ENCODE measurements at places on chromosomes 2 and 18. TPM values are rescaled to one million over a fixed set of nuclear protein-coding genes. Genes with fewer than 3 reads are reported as not detected.

NCKAP1 gene
- 55.7 TPM for total RNA-seq

GRCh38 chr2:3637311-3637675 lies 20.7 kb upstream of the ALLC start:
- H3K4me3 ChIP-seq, result no peak overlapping the region
- H3K27ac ChIP-seq, result no peak overlapping the region
- peak; percentile 44 for DNase-seq
- no peaks in the 10 kb centered on the region for H3K36me3 ChIP-seq

- no peaks in the 10 kb centered on the region for H3K27me3 ChIP-seq
- DNase-seq, result peak; percentile 81
- no peaks in the 10 kb centered on the region for H3K36me3 ChIP-seq
- peaks cover 3% of the 10 kb centered on the region for H3K4me1 ChIP-seq
- no peak overlapping the region for H3K4me3 ChIP-seq
These were observed 34.2 kb upstream of the NCOA1 start for GRCh38 chr2:24456599-24457556.

GRCh38 chr2:239540174-239540573 lies 139.4 kb upstream of the HDAC4 start:
- no peaks in the 10 kb centered on the region for H3K27me3 ChIP-seq
- H3K36me3 ChIP-seq, result no peaks in the 10 kb centered on the region
- H3K27ac ChIP-seq, result no peak overlapping the region
- no peak for DNase-seq

GRCh38 chr2:105640246-105640645 lies 104.5 kb upstream of the NCK2 start:
- no peak overlapping the region for H3K27ac ChIP-seq
- H3K4me1 ChIP-seq, result no peaks in the 10 kb centered on the region
- no peaks in the 10 kb centered on the region for H3K27me3 ChIP-seq
- no peaks in the 10 kb centered on the region for H3K36me3 ChIP-seq
- DNase-seq, result no peak

DNA sequence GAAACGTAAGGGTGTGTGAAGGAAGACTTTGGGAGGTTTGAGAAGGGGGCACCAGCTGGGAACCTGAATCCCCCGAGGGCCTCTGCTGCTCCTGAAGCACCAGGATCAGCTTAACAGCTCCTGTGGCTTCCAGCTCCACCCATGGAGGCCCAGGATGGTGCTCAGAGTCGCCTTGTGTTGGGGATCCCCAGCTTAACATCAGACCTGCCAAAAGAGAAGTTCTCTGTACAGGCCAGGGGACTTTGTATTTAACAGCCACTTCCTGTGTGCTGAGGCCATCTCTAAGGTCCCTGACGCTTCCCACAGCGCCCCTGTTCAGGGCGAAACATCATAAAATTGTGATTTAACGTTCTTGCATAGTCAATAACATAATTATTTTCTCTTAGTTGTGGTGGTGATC lies 77.5 kb downstream of the NCK2 start:
- H3K4me3 ChIP-seq, result no peak overlapping the region
- no peak overlapping the region for H3K27ac ChIP-seq
- H3K4me1 ChIP-seq, result peaks cover 8% of the 10 kb centered on the region
- H3K36me3 ChIP-seq, result peaks cover 3% of the 10 kb centered on the region
